ENCODE measurements at places on chromosomes 7 and 10. TPM values are rescaled to one million over a fixed set of nuclear protein-coding genes. Genes with fewer than 3 reads are reported as not detected.
A peak's percentile ranks its signal among the peaks of the same experiment; 100 is the strongest.

DNA sequence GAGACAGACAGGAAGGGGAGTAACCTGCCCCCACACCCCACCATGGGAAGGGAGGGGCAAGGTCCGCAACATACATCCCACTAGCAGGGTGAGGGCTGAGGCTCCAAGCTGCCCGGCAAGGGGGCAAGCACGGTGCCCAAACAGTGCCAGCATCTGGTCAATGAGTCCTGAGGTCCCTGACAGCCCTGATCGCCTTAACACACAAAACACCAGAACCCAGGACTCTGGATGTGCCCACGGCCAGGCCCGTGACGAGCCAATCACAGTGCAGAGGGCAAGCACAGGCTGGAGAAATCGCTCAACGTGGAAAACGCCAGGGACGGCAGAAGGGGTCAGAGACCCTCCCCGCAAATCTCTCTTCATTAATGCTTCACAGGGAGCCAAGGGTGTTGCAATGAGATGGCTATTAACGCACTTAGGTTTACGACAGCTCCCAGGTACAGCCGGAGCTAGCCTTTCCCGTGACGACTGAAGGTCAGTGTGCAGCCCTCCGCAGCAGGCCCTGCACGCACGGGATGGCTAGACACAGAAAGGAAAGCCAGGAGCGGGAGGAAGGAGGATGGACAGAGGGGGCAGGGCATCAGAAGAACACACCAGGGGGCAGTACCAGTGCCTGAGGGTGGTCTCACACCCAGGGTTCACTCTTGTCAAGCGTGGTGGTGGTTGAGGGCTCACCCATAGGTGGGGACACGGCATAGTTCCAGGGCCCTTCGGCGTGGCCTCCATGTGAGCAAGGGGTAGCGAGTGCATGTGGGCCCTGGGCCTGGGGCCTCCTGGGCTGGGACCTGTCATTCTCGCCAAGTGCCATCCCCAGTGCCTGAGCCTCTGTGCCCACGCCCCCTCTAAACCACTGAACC is 220.5 kb downstream of the MAD1L1 start:
- H3K27me3 ChIP-seq = no peaks in the 10 kb centered on the region
- peaks cover 6% of the 10 kb centered on the region for H3K4me1 ChIP-seq
- H3K4me3 ChIP-seq = no peak overlapping the region
- no peak overlapping the region for H3K27ac ChIP-seq
- DNase-seq = no peak
- peaks cover 15% of the 10 kb centered on the region for H3K36me3 ChIP-seq

DNA sequence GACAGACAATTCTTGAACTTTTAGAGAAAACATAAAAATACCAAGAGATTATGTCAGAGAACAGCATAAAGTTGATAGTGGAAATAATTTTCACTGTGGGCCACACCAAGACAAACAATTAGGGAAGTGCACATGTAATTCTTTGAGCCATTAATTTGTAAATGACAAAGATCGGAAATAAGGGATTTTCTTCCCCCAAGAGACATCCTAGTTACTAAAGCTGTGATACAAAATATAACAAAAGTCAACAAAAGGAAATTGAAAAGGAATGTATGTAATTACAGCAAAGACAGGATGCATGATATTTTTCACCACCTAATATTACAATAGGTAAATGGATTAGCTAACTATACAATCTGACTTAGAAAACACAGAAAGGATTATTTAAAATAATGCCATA is 12.4 kb upstream of the LRRC72 start:
- no peak for DNase-seq
- no peak overlapping the region for H3K27ac ChIP-seq
- H3K4me1 ChIP-seq = no peaks in the 10 kb centered on the region
- no peak overlapping the region for H3K4me3 ChIP-seq

- no peaks in the 10 kb centered on the region for H3K4me1 ChIP-seq
- H3K27me3 ChIP-seq = no peaks in the 10 kb centered on the region
- no peak for DNase-seq
- H3K36me3 ChIP-seq = no peaks in the 10 kb centered on the region
- H3K4me3 ChIP-seq = no peak overlapping the region
- H3K27ac ChIP-seq = no peak overlapping the region
These were observed 265.2 kb upstream of the LYZL1 start for GRCh38 chr10:29023678-29024077.

GRCh38 chr10:14550471-14550981 is 219.8 kb upstream of the FRMD4A start:
- H3K36me3 ChIP-seq = no peaks in the 10 kb centered on the region
- DNase-seq = peak; percentile 92
- H3K4me1 ChIP-seq = peaks cover 96% of the 10 kb centered on the region
- H3K4me3 ChIP-seq = no peak overlapping the region
- H3K27me3 ChIP-seq = no peaks in the 10 kb centered on the region

- H3K4me3 ChIP-seq = no peak overlapping the region
- peaks cover 36% of the 10 kb centered on the region for H3K4me1 ChIP-seq
- no peaks in the 10 kb centered on the region for H3K36me3 ChIP-seq
- no peak overlapping the region for H3K27ac ChIP-seq
- no peak for DNase-seq
These were observed 12.5 kb downstream of the GLI3 start for GRCh38 chr7:42224391-42225003.

DNA sequence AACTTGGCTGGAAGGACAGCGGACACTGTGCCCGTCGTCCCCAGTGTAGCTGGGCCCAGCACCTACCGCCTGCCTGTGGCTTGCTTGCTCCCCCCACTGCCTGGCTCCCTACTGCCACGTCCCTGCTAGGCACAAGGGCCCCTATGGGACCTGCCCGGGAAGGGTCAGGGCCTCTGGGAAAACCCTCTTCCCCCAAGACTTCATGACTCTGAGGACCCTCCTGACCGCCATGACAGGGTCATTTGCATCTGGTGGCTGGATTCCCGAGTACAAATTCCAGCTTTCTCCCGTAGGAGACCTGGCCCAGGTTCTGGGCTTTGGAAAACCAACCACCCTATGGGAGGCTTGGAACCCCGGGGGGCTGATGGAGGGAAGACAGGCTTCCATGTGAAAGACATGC is 1.4 kb upstream of the MMD2 start:
- H3K27ac ChIP-seq = no peak overlapping the region
- H3K4me3 ChIP-seq = no peak overlapping the region
- peaks cover 11% of the 10 kb centered on the region for H3K4me1 ChIP-seq
- DNase-seq = peak; percentile 16

GRCh38 chr10:4397337-4397736 is 428.7 kb upstream of the AKR1E2 start:
- H3K36me3 ChIP-seq = no peaks in the 10 kb centered on the region
- H3K27me3 ChIP-seq = no peaks in the 10 kb centered on the region
- H3K27ac ChIP-seq = no peak overlapping the region
- no peak for DNase-seq

DNA sequence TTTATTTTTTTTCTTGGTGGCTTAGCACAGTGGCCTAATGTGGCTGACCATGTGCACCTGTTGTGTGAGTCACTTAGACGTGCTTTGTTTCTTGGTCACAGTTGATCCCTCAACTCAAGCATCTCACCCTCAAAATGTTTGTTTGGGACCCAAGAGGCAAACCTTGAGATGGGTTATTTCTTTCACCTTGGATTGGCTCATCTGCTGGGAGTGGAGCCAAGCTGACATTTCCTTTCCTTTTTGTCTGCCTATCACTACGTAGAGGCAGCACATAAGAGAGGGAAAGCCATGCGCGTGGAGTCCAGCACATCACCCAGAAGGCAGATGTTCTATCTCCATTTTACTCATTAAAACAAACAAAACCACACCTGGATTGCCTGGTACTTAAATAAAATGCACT is 6.4 kb upstream of the PRKCQ start:
- H3K4me3 ChIP-seq = no peak overlapping the region
- H3K36me3 ChIP-seq = no peaks in the 10 kb centered on the region
- no peaks in the 10 kb centered on the region for H3K27me3 ChIP-seq
- DNase-seq = no peak
- H3K27ac ChIP-seq = no peak overlapping the region
- H3K4me1 ChIP-seq = no peaks in the 10 kb centered on the region

DNA sequence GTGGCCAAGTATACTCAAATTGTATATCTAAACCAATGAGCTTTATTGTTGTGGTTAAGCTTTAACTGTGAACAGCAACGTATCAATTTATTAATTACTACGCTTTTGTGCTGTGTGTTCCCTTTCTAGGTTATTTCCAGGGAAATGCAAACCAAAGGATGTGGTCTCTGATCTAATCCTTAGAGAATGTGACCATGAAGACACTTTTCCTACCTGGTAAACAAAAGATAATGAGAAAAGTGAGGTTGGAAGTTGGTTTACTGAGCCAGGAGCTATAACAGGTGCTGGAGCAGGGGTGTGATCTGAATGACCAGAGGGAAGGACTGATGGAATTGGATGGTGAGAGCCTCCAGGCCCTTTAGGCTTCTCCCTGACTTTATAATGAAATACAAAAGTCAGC is 25.4 kb upstream of the CALU start:
- DNase-seq = no peak
- no peaks in the 10 kb centered on the region for H3K4me1 ChIP-seq
- no peaks in the 10 kb centered on the region for H3K36me3 ChIP-seq
- no peaks in the 10 kb centered on the region for H3K27me3 ChIP-seq
- no peak overlapping the region for H3K4me3 ChIP-seq
- no peak overlapping the region for H3K27ac ChIP-seq

GRCh38 chr10:23630885-23631284 is 192.0 kb downstream of the OTUD1 start:
- no peak for DNase-seq
- no peaks in the 10 kb centered on the region for H3K4me1 ChIP-seq

GRCh38 chr7:157357129-157358040 is 20.6 kb downstream of the DNAJB6 start:
- no peaks in the 10 kb centered on the region for H3K27me3 ChIP-seq
- H3K4me3 ChIP-seq = no peak overlapping the region
- H3K27ac ChIP-seq = peak overlapping the region; percentile 57
- no peak for DNase-seq

Gene PRLHR
- under 0.01 TPM for total RNA-seq

Gene HILPDA
- 2.9 TPM for total RNA-seq

Gene HECW1
- 0.73 TPM for total RNA-seq

Gene ANKRD30A
- total RNA-seq = not detected

Data from stomach (tissue), 19 donors.